ENCODE measurements at places on chromosomes 3 and 15. TPM values are rescaled to one million over a fixed set of nuclear protein-coding genes. Genes with fewer than 3 reads are reported as not detected.

DNA sequence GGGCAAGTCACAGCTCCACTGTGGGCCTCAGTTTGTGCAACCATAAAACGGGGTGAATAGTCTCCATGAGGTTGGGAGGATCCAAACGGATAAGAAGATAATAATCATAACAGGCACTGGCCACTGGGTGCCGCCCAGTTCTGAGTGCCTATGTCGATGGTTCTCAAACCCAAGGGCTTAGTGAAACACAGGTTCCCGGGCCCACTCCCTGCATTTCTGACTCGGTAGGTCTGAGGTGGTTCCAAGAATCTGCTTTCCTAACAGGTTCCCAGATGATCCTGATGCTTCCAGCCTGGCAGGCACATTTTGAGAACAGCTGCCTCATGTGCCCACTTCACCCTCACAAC lies 21.2 kb downstream of the ALS2CL start:
- peak; percentile 14 for DNase-seq

DNA sequence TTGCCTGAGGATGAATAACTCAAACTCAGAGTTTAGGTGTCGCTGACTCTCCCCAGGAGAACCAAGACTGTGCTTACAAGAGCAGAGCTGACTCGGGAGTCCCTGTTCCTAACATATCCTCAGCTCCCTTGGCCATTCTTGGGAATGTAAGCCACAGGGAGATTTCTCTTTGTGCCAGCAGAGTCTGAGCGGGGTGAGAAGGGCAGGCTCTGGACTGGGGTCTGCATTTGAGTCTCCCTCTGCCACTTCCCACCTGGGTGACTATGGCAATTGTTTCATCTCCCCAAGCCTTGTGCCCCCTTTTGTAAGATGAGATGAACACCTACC lies 126.0 kb downstream of the ADAMTS17 start:
- DNase-seq = no peak

- DNase-seq = peak; percentile 82
These were observed 2.0 kb downstream of the ISLR start for GRCh38 chr15:74175271-74176191.

The AADACL2 gene
- not detected for total RNA-seq

DNA sequence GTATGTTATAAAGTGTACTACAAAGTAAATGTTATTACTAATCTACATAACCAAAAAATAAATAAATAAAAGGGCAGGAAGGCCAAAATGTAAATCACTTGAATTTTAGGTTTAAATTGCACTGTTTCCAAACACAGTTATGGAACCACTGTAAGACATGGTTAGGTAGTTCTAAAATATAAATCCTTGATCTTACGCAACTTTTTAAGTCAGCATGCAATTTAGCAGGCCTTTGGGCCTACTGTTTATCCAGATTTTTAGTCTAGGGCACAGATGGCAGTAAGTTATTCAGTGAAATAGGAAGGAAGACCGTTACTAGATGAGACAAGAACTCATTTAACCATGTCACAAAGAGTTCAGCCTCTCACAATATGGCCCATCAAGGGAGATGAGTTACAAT lies 187.4 kb upstream of the SLC2A2 start:
- no peak for DNase-seq

GRCh38 chr3:174266476-174266875 lies 592.7 kb upstream of the NAALADL2 start:
- no peak for DNase-seq

The SUSD5 gene
- total RNA-seq = 1.1 TPM

The GOLGA8G gene
- total RNA-seq = not detected

All from upper lobe of left lung (tissue), 6 donors.